Ovary (tissue), 10 donors: ENCODE measurements at places on chromosomes 4 and X. TPM values are rescaled to one million over a fixed set of nuclear protein-coding genes. Genes with fewer than 3 reads are reported as not detected.

The WDR17 gene
- 2.1 TPM for total RNA-seq

The ZNF157 gene
- 2.8 TPM for total RNA-seq

The BEX4 gene
- 60.9 TPM for total RNA-seq

The MAGEA12 gene
- not detected for total RNA-seq

The TMEM31 gene
- 0.41 TPM for total RNA-seq

The TRIM2 gene
- total RNA-seq = 50.0 TPM
